CD4-positive, alpha-beta T cell treated with Interleukin-6 at 100 ng/mL for 8 hours (primary cell): ENCODE measurements at places on chromosomes 6 and 20.

- DNase-seq: no peak
These were observed 9.2 kb downstream of the SPATA2 start for GRCh38 chr20:49906101-49906604.

GRCh38 chr6:169233832-169234231 lies 19.8 kb downstream of the THBS2 start:
- DNase-seq: no peak

DNA sequence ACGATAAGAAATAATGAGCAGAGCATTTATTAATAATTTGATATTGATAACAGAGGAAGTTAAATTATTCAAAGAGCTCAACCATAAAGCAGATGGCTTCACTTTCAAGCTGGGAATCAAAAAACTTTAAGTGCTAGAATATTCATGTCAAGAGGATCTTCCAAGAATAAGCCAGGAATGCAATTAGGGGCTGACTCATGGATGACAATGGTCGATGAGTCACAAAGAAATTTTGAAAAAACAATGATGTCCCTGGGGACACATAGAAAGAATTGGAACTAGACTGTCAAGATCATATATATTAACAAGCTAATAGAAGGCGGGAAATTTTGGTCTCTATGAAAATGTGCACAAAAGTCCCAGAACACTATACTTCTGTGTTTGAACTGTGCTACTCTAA lies 304.1 kb downstream of the LAMA2 start:
- DNase-seq: no peak

DNA sequence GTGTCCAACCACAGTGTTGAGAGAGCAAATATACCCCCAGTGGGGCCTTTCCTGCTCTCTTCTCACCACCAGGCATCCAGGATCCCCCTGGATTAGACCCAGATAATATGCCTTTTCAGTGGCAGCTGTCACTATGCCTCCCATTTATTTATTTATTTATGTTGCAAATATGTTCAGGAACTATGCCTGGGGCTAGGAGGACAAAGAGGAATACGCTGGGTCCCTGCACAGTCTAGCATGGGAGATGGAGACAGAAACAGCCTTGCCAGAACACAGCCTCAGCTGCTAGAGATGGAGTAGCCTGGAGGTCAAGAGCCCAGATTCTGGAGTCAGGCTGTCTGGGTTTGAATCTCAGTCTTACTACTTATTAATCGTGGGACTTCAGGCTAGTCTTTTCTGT lies 74.6 kb upstream of the LRFN2 start:
- no peak for DNase-seq

DNA sequence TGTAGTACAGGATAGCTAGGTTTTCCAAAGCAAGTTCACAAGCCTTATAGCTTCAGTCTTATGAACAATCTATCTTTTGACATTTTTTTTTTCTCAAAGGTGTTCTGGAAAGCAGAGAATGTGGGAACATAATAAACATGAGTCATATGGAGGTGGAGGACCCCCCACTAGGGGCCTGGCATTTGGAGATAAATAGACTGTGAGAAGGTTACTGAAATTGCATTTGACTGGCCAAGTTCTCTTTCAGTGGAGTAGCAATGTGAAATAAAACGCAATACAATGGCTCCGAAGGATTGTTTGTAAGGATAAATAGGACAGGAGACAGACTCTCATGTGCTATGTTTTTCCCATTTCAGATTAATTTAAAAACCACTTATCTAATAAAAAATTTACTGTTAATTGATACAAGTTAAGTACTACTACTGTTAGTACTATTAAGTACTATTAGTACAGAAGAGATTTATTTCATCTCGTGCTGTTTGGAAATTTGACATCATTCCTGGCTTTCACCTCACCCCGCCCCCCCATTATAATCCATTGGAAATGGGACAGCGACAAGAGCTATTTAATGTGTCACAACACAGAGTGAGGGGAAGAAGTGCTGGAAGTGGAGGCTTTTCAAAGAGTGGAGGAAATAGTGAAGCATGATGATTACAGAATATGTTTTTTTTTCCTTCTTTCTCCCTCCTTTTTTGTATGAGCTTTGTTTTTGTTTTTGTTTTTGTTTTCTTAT lies 122.6 kb upstream of the ID4 start:
- DNase-seq: no peak

DNA sequence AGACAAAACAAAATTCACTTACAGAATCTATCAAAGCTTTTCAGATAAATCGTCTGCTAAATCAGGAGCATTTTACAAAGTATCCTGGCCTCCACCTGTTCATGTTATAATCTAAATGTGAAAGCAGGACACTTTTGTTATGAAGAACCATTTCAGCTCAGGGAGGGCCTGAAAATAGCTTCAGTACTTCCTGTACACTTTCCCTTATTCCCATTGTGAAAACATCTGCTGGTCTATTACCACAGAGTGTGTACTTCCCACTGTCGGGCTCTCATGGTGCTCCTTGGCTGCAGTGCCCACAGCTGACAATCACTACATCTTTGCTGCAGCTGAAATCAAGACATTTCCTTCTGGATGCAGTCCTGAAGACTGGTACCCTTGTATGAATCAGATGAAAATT lies 128.1 kb downstream of the OPRM1 start:
- DNase-seq: no peak
